ENCODE measurements at places on chromosomes 11 and 22. TPM values are rescaled to one million over a fixed set of nuclear protein-coding genes. Genes with fewer than 3 reads are reported as not detected.

The DBX1 gene
- not detected for total RNA-seq

The RAB39A gene
- total RNA-seq: not detected

The MED17 gene
- total RNA-seq: 35.4 TPM

The SCGB1D2 gene
- not detected for total RNA-seq
